ENCODE measurements at places on chromosomes 7 and 10. TPM values are rescaled to one million over a fixed set of nuclear protein-coding genes. Genes with fewer than 3 reads are reported as not detected.

The DKK1 gene
- total RNA-seq = 134 TPM

The GDF2 gene
- not detected for total RNA-seq

The NPTX2 gene
- 3.3 TPM for total RNA-seq

The PARD3 gene
- total RNA-seq = 51.8 TPM

The LRRC61 gene
- 0.36 TPM for total RNA-seq

The C10orf53 gene
- total RNA-seq = not detected

The RHOBTB1 gene
- 15.8 TPM for total RNA-seq

The FOXL3 gene
- total RNA-seq = not detected

The RASA4B gene
- total RNA-seq = 7.7 TPM

The ARMC3 gene
- total RNA-seq = not detected

The NANOS1 gene
- total RNA-seq = 1.5 TPM

The GJD4 gene
- total RNA-seq = 0.10 TPM

The HELLS gene
- total RNA-seq = 12.2 TPM

The TACC2 gene
- 8.8 TPM for total RNA-seq

The PNLIPRP3 gene
- not detected for total RNA-seq

The MUC3A gene
- total RNA-seq = not detected

The ANKRD61 gene
- total RNA-seq = 0.13 TPM

The PANK1 gene
- total RNA-seq = 7.0 TPM

The SEC31B gene
- total RNA-seq = 4.8 TPM

The TPST1 gene
- 86.1 TPM for total RNA-seq

The HYAL4 gene
- total RNA-seq = not detected

The GRID1 gene
- 0.46 TPM for total RNA-seq

The CRTAC1 gene
- total RNA-seq = 0.07 TPM

The TEX47 gene
- not detected for total RNA-seq

The VAX1 gene
- not detected for total RNA-seq

The MYOZ1 gene
- 0.20 TPM for total RNA-seq

The C7orf33 gene
- total RNA-seq = not detected

The TES gene
- 31.2 TPM for total RNA-seq

The IGF2BP3 gene
- total RNA-seq = 77.8 TPM

The DENND2A gene
- 4.8 TPM for total RNA-seq

The LIPN gene
- total RNA-seq = not detected

The ZP3 gene
- 3.0 TPM for total RNA-seq

The TMED4 gene
- total RNA-seq = 121 TPM

The LIPK gene
- total RNA-seq = not detected
